Esophagus mucosa (tissue), 1 donor: ENCODE measurements at places on chromosomes 7 and 10.

GRCh38 chr7:154804449-154804848 lies 198.5 kb downstream of the PAXIP1 start:
- ATAC-seq: no peak

DNA sequence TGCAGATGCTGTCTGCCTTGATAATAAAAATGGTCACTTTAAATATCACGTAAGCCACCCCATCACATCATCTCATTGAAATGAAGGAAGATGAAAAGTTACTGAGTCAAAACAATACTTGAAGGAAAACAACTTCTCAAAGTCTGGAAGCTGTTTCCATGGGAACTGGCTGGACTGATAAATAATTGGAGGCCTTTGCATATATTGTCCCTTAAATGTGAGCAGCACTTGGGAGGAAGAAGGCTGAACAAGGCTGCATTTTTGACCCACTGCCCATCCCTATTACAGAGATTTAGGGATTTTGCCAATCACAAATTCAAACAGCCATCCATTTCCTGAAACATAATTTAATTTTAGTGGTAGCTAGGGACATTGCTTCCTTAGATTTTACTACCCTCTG lies 18.2 kb upstream of the MAGI2 start:
- ATAC-seq: no peak

DNA sequence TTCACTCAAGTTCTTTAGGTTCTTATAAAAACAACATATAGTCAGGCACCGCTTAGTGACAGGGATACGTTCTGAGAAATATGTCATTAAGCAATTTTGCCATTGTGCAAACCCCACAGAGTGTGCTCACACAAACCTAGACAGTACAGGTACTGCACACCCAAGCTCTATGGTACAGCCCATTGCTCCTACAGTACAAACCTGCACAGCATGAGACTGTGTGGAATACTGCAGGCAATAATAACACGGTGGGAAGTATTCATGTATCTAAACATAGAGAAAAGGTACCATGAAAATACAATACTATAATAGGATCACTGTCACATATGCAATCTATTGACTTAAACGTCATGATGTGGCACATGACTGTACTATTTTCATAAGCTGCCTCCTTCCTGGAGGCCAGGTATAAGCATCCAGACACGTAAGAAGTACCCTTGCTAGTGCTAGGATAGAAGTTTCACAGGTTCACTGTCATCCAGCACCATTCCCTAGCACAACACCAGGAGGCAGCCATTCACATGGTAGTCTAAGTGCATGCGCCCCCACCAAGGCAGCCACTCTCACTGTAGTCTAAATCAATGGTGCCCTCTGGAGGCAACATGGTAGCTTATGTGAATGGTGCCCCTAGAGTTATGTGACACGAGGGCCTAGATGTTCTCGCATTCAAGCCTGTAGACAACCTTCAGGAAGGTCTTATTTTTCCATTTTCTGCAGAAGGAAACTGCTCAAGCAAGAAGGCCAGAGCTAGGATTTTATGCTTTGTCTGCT lies 98.5 kb downstream of the ARHGAP22 start:
- ATAC-seq: peak; percentile 43

- peak; percentile 59 for ATAC-seq
Measured at GRCh38 chr10:127315888-127316287, 119.5 kb upstream of the INSYN2A start.

- no peak for ATAC-seq
Measured at GRCh38 chr7:30684351-30684750, 2.1 kb upstream of the CRHR2 start.

- ATAC-seq: peak; percentile 33
Measured at GRCh38 chr10:75718991-75719390, 287.6 kb downstream of the LRMDA start.

DNA sequence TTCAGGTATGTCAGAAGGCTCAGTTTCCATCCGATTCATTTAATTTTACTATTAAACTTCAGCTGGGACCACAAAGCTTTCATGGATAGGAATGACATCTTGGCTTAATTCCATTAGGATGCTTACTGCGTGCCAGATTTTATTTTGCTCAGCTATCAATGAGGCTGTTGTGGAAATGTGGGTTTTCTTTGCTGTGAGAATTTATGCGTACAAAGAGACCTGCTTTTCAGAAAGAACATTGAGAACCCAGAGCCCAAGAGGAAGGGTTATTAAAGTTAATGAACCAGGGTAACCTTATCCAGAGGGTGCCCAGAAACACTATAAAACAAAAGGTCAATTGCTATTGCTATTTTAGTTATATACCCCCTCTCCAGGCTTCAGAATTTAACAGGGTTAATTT lies 98.3 kb downstream of the MKLN1 start:
- no peak for ATAC-seq

GRCh38 chr7:158284121-158284520 lies 303.5 kb downstream of the PTPRN2 start:
- peak; percentile 78 for ATAC-seq

DNA sequence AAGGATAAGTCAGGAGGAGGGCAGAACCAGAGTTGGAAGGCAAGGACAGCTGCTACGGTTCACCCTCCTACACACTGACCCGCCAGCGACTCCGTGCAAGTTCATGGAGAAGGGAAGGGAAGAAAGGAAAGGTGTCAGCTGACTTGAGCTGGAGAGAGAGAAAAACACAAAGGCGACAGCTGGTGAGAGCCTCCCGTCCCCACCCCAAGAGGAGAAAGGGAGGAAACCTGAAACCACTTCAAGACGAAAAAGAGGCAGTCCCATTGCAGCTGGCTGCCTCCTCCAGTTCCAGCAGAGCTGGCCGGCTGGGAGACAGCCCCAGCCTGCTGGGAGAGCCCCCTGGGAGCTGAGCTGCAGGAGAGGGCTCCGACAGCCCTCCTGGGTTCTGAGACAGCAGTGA lies 75.2 kb downstream of the PARD3 start:
- ATAC-seq: peak; percentile 54

GRCh38 chr7:28748933-28749584 lies 209.1 kb downstream of the TRIL start:
- peak; percentile 79 for ATAC-seq

- no peak for ATAC-seq
Measured at GRCh38 chr10:29389935-29390334, 101.1 kb downstream of the LYZL1 start.

DNA sequence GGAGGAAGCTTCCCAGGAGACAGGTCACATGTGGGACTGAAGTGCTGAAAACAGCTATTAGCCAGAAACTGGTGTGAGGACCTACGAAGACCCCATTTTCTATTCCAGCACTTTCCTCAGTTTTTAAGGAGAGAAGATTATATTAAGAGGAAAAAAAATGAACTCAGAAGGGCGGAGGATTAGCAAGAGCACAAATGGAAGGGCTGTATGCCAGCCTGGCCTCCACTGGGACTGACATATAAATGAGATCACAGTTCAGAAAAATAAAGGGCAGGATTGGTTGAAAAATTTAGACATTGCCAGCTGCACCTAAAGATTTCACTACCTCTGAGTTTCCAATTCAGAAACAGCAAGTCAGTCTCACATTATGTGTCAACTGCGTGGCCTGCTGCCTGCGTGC lies 53.0 kb downstream of the GSDME start:
- ATAC-seq: no peak

- no peak for ATAC-seq
Measured at GRCh38 chr7:111108000-111108399, 17.1 kb downstream of the LRRN3 start.

- ATAC-seq: no peak
Measured at GRCh38 chr10:79063661-79064492, 4.9 kb upstream of the ZMIZ1 start.

DNA sequence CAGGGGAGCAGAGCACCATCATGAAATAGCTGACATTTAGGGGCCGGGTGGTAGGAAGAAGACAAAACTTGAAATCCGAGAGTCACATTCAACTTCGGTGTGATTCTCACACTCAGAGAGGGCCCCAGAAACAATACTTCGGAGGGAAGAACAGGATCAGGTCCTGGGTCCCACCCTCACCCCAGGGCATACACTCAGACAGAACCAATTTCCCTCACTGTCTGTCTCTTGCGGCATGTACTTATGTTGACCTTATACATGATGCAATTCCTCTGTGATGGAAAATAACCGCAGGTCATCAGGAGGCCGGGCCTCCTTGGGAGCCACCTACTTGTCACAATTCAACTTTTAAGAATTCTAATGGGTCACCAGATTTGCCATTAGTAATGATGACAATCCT lies 26.3 kb upstream of the HMX3 start:
- peak; percentile 93 for ATAC-seq

DNA sequence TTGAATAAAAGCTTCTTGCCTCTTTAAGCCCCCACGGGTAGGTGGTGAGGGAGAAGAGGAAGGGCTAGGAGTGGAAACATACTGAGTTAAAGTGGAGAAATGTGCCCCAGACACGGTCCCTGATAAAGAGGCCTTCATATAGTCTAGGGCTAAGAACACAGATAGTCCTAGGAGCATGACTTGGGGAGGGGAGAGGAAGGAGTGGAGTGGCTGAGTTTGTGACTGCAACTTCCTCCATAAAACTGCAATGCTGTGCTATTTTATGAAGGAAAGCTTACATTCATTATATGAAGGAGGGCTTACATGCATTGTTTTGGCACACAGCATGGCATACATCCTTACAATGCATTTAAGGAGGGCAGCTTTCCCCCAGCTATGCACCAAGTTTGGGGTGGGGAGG lies 1129.4 kb upstream of the LRRTM3 start:
- no peak for ATAC-seq

DNA sequence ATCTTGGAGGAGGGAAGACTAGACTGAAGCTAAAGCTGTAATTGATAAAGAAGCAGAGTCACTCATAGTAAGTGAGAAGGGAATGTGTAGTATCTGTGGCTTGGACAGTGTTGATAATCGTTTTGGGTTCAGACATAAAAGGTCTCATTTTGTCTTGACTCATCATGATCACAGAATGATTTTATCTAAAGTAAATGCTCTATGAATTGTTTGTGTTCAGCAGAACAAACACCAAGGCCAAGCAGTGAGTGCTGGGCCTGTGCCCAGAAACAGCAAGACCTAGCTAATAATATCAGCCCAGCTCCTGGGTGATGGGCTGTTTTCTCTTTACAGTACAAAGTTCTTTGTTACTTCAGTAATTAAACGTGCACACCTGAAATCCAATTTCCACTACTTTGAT lies 26.7 kb upstream of the CD36 start:
- ATAC-seq: no peak

GRCh38 chr7:77318019-77318418 lies 98.1 kb downstream of the GSAP start:
- no peak for ATAC-seq

DNA sequence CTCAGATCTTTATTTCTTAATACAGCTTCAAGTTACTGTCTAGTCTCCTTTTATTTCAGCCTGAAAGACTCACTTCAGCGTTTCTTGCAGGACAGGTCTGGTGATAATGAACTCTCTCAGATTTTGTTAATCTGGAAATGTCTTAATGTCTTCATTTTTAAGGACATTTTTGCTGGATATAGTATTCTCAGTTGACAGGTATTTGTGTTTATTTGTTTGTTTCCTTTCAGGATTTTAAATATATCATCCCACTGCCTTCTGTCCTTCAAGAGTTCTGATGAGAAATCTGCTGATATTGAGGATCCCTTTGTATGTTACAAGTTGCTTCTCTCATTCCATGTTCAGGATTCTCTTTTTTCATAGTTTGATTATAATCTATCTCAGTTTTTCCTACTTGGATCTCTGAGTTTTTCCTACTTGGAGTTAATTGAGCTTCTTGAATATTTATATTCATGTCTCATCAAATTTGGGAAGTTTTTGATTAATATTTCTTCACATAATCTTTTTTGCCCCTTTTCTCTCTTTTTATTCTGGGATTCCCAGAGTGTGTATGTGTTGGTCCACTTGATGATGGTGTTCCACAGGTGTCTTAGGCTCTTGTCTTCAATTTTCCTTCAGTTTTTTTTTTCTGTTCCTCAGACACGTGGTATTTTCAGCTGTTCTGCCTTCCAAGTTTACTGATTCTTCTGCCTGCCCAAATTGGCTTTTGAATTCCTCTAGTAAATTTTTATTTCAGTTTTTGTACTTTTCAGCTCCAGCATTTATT lies 49.9 kb downstream of the PTEN start:
- ATAC-seq: no peak

DNA sequence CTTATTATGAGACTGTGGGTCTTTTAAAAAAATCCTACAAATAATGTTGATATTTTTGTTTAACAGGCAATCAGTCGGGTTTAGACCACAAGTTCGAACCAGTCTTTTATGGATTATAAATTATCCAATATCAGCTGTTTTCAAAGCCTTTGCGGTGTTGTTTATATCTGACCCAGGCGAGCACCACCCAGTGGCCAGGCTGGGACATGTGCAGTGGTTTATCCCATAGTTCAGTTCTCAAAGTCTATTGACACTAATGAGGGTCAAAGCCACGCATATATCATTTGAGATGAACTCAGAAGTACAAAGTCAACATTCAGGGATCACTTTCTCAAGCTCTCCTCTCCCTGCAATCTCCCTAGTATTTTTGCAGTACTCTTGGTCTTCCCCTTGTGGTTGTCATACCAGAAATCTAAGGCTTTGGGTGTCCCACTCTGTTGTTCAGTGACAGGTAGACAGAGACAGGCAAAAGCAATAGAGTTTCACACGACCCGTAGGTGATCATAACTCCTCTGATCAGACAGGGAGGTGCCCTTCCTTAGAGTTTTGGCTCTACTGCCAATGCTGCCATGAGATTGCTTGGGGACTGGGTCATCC lies 117.4 kb upstream of the POM121L12 start:
- ATAC-seq: no peak

- ATAC-seq: no peak
Measured at GRCh38 chr7:1200045-1200444, 32.6 kb upstream of the UNCX start.

DNA sequence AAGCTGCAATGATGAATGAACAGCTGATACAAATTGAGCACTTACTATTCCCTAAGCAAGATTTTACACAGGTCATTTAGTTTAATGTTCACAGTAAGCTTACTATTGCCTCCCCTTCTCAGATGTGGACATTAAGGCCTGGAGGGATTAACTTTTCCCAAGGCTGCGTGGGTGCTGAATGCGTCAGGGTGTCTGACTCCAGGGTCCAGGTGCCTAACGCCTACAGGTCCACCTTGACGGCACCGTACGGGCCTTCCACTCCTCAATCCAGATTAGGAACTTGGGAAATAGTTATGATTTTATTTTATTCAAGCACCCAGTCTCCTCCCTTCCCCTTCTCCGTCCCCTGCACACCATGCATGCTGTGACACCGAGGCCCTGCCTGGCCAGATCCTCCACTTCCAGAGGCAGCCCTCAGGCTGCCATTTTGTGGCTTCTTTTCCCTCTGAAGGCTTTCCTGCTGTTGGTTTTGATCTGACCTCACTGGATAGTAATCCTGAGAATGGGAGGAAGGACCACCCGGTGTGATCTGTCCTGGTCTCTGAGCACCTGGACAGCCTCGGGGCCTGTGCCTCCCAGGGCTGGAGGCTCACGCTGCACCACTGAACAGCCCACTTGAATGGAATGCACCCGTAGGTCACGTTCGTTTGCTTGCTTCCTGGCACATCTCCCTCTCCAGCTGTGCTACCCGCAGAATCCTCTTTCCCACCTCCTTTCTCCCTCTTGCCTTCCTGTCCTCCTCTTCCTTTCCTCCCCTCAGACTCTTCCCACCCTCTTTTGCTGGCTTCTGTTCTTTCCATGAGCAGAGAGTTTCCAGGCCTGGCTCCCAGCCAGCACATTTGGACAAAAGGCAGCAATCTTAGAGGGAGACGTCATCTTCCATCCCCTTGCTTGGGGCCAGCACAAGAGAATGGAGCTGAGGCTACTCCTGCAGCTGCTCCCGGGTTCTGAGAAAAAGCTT lies 14.4 kb downstream of the DENND2A start:
- ATAC-seq: no peak
